ENCODE measurements at places on chromosomes 7 and 10.

DNA sequence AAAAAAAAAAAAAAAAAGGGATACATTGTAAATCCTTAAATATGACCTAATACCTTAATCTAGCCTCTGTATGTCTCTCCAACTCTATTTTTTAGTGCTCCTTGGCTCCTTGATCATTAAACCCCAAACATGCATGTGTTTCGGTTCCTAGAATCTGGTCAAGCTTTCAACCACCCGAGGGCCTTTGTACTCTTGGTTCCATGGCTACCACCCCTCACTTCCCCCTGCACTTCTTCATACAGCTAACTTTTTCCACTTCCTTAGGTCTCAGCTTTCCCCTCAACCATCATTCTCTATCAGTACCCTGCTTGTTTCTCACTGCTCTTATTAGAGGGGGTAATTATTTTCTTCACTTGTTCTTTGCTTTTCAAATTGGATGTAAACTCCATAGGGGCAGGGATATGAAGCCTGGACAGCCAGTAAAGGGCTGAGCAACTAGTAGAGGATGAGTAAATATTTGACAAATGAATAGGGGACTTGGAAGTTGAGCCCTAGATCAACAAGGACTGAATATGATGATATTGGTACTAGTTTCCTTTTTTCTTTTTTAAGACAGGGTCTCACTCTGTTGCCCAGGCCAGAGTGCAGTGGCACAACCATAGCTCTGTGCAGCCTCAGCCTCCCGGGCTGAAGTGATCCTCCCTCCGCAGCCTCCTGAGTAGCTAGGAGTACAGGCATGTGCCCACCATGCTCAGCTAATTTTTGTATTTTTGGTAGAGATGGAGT is 4.3 kb upstream of the GDI2 start:
- no peak for DNase-seq

DNA sequence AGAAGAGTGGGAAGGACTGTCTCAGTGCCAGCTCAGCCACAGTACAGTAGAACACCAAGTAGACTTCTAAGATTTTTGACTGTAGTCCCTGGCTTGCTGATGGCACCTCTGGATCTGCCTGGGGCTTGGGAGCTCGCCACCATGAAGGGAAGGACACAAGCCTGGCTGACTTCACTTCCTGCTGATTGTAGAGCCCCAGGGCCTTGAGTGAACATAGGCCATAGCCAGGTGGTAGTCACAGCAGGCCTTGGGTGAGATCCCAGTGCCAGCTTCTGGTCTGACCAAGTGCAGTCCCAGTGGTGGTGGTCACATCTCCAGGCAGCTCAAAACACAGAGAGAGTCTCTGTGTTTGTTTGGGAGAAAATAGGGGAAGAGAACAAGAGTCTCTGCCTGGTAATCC is 57.6 kb upstream of the HBP1 start:
- DNase-seq: no peak

GRCh38 chr10:104505521-104506042 is 135.5 kb upstream of the SORCS3 start:
- DNase-seq: no peak

DNA sequence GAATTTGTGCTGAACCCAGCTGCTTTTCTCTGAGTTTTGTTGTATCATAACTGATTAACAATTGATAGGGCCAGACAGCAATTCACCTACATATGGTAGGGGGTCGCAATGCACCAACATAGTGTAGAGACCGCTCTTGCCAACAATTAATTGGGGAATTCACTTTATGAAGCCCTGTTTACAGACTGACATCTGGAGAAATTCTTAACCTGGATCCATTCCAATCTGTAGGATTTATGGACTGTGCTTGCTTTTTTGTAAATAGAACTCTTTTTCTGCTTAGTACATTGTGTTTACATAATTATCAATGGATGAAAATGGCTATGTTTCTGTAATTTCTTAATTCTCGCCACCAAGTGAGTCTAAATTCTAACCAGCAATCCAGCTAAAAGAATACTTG is 311.7 kb upstream of the BMPER start:
- no peak for DNase-seq

GRCh38 chr7:45710271-45711160 is 136.3 kb downstream of the ADCY1 start:
- no peak for DNase-seq

- no peak for DNase-seq
Observed at GRCh38 chr10:98295907-98296306, 27.9 kb upstream of the LOXL4 start.

- no peak for DNase-seq
Observed at GRCh38 chr7:16847381-16847860, 34.4 kb downstream of the AGR3 start.

DNA sequence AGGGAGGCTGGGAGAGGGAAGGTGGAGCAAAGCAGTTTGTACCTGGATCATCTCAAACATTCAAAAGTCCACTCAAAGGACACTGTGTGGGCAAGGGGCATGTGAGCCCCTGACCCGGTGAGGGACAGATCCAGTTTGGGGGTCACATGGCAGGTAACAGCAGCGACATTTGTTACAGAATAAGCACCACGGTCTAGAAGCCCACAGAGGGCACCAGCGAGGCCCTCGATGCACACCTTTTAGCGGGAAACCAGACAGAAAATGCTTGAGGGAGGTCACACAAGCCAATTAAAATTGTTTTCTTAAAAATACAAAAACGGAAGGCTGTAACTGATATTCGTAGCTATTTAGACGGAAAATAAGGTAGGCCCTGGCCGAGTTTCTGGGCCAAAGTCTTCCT is 144.4 kb downstream of the ZMYND11 start:
- no peak for DNase-seq

- DNase-seq: no peak
Observed at GRCh38 chr7:45659496-45660139, 85.5 kb downstream of the ADCY1 start.

DNA sequence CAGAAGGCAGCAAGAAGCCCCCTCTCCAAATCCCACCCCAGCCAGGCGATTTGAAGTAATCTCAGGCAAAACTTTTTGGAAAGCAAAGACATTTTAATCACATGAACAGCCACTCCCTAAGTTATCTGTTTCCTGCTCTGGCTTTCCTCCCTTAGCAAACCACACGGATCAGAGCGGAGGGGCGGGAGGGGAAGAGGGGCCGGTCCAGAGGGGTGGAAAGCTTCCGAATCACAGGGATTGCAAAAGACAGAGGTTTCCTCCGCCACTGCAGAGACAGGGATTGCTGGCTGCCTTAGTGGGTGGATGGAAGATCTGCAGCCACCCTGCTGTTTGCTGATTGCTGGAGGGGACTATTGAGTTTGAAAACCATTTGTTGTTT is 41.2 kb downstream of the ZCCHC24 start:
- no peak for DNase-seq

DNA sequence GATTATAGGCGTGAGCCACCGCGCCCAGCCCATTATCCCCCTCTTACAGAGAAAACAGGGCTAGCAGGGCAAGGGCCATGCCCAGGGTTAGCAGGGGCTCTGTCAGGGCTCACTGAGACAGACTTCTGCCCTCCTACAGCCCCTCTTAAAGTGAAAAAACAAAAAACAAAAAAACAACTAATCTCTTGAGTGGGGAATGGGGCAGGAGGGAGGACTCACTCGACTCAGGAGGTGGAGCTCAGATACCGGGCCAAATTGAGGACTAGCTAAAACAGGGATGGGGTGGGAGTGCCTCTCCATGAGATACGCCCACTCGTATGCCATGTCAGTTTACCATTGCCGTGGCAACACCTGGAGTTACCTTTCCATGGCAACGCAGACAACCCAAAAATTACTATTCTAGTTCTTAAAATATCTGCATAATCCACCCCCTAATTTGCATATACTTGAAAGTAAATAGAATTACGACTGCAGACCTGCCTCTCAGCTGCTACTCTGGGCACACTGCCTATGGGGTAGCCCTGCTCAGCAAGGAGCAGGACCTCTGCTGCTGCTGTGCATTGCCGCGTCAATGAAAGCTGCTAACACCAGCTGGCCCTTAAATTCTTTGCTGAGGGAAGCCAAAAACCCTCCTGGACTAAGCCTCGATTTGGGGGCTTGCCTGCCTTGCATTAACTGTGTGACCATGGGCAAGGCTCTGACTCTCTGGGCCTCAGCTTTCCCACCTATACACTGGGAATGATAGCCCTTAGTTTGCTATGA is 13.4 kb downstream of the SSC4D start:
- no peak for DNase-seq

DNA sequence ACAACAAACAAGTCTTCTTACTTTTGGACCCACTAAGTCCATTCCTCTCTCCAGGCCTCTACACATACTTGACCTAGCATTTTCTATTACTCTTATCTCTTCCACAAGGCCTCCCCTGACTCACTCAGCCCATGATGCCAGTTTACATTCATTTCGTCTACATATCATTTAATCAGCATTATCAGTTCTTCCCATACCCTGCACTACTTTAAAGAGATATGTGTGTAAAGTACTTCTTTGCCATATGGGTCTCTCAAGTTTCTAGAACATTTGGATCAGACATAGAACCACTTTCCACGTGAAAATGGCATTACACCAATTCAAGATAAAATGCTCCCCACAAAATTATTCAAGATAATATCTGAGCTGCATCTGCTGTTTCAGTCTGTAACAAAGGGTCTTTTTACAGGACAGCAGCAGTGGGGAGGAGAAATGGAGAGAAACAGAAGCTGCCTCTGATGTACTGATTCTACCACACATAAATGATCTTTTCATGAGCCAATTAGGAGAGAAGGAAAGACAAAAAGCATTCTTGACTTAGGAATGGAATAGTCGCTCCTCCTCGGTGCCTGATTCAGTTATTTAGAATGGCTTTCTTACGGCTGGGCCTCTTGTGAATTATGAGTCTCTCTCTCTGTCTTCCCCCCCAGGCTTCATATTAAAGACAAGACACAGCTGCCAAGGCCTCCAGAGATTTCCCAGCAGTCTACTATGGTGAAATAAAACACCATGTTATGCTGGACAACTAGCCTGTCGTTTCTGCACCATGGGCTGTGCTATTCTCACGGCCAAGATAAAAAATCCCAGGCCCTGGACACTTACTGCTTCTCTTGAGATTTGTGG is 46.9 kb upstream of the SEPTIN7 start:
- DNase-seq: no peak

DNA sequence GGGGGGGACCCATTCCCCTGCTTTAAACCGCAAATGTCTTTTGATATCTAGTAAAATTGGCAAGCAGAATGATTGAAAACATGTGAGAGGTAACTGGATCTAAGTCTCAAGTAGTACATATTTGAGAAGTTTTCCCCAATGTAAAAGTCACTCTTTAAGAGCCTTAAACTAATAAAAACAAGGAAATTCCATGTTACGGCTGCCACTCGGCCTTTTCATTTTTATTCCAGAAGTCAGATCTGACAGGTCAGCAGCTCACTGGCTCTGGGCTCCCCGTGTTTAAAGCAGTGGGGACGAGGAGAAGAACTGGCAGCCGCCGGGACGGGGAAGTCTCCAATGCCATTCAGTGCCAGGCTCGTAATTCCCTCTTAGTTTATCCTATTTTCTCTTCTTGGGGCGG is 80.7 kb downstream of the CUX1 start:
- DNase-seq: no peak

- DNase-seq: no peak
Observed at GRCh38 chr7:43905956-43906330, 453 bp downstream of the URGCP start.

GRCh38 chr10:60527676-60528075 is 138.0 kb upstream of the ANK3 start:
- DNase-seq: no peak

DNA sequence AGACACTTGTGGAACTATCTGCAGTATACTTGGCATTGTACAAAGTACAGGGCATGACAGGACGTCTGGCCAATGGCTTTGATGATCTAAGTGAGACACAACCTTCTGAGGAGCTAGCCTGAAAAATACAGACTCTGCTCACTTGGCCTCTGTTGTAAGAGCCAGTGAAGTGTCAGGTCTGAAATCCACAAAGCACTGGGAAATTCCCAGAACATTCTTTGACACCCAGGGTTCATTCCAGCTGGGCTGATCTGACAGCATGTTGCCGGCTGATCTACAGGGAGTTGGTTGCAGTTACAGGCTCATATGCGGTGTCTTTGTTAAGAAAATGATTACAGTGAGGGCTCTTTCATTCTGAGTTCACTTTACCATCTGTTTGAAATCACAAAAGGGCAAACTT is 354.6 kb downstream of the PHF14 start:
- no peak for DNase-seq

GRCh38 chr7:68014031-68014736 is 1017.6 kb downstream of the TYW1 start:
- no peak for DNase-seq

DNA sequence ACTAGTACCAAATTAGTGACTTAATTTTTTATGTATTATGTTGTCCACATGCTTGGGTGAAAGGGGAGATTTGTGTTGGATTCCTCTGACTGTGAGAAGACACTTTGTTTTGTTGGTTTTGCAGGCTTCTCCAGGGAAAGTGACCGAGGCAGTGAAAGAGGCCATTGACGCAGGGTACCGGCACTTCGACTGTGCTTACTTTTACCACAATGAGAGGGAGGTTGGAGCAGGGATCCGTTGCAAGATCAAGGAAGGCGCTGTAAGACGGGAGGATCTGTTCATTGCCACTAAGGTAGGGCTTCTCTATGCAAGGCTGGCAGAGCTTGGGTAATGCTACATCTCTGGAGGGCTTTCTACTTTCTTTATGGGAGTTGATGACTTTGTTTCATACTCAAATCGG is 4.5 kb downstream of the AKR1E2 start:
- DNase-seq: no peak

- no peak for DNase-seq
Observed at GRCh38 chr10:132349766-132350165, 17.8 kb downstream of the LRRC27 start.

- DNase-seq: no peak
Observed at GRCh38 chr10:113541549-113541927, 11.3 kb upstream of the HABP2 start.

DNA sequence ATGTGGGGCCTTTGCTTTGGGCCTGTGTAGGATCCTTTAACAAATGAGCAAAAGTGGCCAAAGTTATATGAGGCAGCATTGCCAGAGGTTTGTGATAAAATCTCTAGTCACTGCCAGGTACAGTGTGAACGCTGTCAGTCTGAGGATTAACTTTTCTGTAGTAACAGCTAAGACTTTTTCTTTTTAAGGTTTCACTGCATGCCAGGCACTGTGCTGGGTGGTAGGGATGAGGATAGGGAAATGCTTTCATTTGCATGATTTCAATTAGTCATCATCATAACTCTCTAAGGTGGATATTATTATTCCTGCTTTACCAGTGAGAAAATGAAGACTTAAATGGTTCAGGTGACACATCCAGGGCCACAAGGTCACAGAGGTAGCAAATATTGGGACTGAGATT is 79.7 kb upstream of the BMPER start:
- no peak for DNase-seq

GRCh38 chr10:18773180-18773579 is 113.9 kb downstream of the ARL5B start:
- no peak for DNase-seq

- DNase-seq: no peak
Observed at GRCh38 chr7:87886875-87887274, 10.6 kb downstream of the DBF4 start.
